ENCODE measurements at places on chromosomes 5 and 9.
A peak's percentile ranks its signal among the peaks of the same experiment; 100 is the strongest.

GRCh38 chr9:110261632-110262031 is 5.3 kb upstream of the TXN start:
- no peak for DNase-seq

DNA sequence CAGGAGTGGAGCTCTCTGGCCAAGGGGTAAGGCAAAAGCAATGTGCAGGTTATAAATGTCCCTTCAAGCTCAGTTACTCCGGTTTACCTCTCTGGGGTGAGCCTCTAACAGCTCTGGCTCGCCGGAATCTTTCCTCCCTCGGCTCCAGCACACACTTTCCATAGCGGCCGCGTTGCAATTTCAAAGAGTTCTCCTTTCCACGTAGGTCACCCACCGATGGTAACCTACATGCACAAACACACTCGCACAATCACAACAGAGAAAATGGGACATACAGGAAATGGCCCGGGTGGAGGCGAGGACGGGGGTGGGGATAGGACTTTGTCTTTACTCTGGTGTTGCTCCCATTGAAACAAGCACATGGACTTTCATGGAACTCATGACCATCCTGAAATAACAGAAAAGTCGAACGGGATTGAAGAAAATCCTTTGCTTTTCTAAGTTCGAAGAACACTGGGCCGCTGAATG is 1.2 kb downstream of the LHFPL2 start:
- DNase-seq = no peak

DNA sequence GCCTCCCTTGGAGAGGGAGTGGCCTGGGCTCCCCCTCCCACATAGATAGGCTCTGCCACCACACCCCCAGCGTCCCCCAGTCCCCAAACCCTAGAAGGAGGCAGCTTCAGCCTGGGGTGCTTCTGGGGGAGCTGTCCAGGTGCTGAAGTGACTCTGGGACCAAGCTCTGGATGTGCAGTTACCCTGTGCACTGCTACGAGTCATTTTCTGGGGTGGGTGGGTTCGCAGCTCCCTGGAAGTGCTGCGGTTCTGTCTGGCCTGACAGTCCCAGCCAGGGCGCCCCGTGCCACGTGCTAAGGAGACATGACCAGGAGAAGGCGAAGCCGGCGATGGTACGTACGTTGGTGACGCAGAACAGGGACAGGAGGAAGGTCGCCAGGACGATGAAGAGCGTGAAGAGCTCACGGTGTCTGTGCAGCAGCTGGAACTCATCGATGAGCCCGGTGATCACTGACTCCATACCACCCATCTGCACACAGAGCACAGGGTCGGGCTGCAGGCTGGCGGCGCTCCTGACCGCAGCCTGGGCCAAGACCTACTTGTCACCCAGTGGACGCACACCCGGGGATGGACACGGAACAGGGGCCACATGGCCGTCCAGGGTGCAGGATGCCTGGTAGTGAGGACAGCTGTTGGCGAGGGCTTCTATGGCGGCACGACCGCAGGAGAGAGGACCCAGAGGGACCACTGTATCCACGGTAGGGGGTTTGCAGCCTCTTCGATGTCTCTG is 35.7 kb downstream of the SLC6A3 start:
- DNase-seq = no peak

DNA sequence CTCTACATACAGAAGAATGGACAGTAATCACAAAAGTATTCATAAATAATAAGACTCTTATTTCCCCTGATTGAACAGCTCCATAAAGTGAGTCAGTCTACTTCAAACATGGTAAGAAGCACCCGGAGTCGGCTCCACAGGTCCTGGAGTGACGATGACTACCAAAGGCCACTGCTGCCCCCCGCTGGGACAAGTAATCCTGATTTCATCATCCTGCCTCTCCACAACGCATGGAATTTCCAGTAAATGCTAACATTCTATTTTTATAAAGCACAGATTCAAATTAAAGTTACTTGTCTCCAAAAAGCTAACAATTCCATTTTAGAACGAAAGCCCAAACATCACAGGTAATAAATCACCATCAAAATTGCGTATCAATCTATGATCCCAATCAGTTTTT is 16.2 kb downstream of the ATPSCKMT start:
- no peak for DNase-seq

DNA sequence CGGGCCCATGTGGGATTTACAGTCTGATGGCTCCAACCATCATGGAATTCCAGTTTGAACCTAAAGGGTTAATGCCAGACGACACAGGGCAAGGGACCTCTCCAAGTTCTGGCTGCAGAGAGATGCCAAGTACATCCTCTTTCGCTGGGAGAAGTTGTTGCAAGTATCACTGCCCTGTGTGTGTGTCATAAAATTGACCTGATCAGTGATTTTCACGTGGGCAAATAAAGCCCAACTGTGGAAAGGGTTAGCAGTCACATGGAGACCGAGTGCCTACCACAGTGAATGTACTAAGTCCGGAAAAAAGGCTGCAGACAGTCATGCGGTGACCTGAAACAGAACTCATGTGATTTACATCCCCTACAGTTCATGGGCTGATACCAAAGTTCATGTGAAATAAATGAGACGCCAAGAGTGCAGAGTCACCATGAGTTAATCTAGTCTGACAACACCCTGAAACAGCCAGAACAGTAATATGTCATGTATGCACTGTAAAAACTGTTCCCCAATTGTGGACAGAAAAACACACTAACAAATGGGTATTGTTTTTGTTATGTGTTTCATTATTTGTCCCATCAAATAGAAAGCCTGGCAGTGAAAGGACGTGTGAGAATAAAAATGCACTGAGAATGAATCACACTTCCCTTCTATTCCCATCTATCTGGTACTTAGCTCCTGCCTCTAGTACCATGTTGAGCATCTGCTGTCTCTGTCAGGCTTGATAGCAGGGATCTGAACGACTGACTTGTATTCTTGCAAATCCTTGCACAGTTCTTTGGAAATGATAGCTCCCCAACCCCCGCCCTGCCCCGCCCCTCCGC is 115.7 kb downstream of the SUSD1 start:
- DNase-seq = no peak

- no peak for DNase-seq
Observed at GRCh38 chr5:135568246-135568645, 10.5 kb downstream of the CXCL14 start.

GRCh38 chr9:38274800-38275199 is 117.7 kb upstream of the ALDH1B1 start:
- no peak for DNase-seq

GRCh38 chr5:14061106-14061505 is 82.0 kb upstream of the TRIO start:
- no peak for DNase-seq

- no peak for DNase-seq
Observed at GRCh38 chr5:154464438-154464837, 13.6 kb downstream of the HAND1 start.

DNA sequence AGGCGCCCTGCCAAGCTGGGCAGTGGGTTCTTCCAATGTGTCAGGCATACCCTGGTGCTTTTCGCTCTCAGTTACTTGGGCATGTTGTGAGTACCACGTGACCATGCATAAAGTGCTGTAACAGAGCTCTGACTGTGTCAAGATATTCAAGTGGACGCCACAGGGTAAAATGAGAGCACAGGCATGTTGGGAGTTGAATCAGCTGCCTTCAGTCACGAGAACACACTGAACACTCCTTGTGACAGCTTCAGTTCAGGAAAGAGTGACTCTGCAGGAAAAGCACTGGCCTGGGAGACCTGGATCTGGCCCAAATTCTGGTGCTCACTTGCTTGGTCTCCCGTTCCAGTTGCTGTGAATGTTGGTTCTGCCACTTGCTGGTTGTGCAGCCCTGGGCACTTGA is 5.1 kb downstream of the MLANA start:
- DNase-seq = no peak

DNA sequence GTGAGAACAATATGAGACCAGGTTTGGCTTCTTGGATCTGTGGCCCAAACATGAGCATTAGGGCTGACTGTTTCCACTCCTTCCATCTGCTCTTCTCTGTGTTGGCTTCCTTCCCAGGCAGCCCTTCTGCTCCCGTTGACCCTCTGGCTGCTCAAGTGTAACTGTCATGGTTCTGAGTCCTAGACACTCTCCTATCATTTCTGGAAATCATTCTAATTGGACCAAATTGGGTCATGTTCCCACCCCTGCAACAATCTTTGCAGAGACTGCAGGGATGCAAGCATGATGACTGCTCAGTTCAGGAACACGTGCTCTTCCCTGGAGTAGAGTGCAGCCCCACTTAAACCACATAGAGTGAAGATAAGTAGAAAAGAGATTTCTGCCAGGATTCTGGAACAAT is 741.4 kb downstream of the TAF11L14 start:
- DNase-seq = no peak

GRCh38 chr5:109451146-109451545 is 41.4 kb upstream of the PJA2 start:
- DNase-seq = no peak

DNA sequence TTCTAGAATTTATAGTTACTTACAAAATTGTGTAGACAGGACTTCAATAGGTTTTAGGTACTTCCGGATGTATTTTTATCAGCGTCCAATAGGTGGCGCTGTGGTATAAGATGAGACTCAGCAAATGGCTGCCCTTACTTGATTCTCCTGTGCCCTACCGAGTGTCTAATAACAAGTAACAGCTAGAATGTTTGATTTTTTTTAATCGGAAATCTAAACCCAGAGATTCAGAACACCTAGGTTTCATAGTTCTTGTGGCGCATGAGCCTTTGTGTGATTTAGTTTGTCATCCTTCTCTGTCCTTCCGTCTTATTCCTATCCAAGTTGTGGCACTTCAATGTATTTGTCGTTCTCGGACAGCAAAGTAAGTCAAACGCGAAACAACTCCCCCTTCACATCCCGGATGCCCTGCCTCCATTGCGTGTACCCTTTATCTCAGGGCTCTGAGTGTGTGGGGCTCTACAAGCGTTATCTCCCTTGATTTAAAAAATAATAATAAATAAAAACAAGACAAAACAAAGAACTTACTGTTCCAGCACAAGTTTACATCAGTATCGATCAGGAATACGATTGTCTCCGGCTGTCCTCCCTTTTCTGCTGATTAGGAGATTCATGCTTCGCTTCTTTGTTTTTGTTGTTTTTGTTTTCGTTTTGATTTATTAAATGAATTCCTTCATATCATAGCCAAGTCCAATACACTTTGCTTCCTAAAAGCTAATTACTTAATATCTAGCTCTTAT is 50.7 kb upstream of the SLC30A5 start:
- peak; percentile 51 for DNase-seq

DNA sequence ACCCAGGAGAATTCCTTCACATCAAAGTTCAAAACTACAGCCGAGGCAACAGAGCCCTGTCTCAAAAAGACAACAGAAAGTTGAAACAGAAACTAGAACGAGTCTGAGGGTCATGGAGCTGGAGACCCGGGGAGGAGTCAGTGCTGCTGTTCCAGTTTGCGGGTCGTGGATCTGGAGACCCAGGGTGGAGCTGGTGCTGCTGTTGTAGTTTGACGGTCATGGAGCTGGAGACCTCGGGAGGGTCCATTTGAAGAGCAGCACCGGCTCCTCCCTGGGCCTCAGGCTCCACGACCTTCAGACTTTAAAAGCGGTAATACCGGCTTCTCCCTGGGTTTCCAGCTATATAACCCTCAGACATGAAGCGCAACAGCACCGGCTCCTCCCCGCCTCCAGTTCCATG is 13.0 kb upstream of the LCN15 start:
- no peak for DNase-seq

GRCh38 chr5:4191041-4191440 is 595.4 kb downstream of the IRX1 start:
- DNase-seq = no peak

- DNase-seq = no peak
Observed at GRCh38 chr5:20229303-20230005, 241.5 kb upstream of the CDH18 start.

GRCh38 chr5:118126159-118126558 is 862.2 kb downstream of the DTWD2 start:
- DNase-seq = no peak

GRCh38 chr9:121790841-121791240 is 139.4 kb downstream of the DAB2IP start:
- no peak for DNase-seq

- DNase-seq = no peak
Observed at GRCh38 chr5:154211641-154212390, 21.3 kb downstream of the GALNT10 start.

DNA sequence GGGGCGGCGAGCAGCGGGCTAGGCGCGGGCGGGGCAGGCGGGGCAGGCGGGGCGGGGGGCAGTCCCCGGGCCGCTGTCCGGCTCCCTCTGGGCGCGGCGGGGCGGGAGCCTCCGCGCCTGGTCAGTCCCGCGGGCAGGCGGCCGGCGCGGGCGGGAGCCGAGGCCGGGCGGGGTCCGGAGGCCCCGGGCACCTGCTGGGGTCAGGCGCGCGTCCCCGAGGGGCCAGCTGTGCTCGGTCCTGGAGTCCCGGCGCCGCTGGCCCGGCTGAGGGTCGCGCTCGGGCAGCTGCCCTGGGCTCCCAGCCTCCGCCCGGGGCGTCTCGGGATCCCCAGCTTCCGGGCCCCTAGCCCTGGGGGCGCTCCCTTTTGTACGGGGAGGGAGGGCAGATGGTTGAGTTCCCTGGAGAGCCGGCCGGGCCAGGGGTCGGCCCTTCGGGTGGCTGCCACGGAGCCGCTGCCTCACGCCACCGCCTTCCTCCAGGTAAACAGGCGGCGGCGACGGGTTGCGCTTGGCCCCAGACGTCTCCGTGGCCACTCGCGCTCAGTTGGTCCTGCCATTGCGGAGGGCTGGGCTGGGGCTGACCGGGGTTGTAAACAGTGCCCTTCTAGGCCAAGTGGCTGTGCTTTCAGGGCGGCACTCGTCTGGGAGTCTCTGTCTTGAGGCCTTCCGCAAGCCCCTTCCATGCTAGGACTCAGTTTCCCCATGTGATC is 473 bp downstream of the ZBTB34 start:
- DNase-seq = no peak

- no peak for DNase-seq
Observed at GRCh38 chr5:36691226-36691625, 84.8 kb downstream of the SLC1A3 start.

- no peak for DNase-seq
Observed at GRCh38 chr5:132684491-132684890, 10.7 kb downstream of the IL4 start.

GRCh38 chr5:119795768-119796167 is 166.4 kb downstream of the FAM170A start:
- DNase-seq = no peak

DNA sequence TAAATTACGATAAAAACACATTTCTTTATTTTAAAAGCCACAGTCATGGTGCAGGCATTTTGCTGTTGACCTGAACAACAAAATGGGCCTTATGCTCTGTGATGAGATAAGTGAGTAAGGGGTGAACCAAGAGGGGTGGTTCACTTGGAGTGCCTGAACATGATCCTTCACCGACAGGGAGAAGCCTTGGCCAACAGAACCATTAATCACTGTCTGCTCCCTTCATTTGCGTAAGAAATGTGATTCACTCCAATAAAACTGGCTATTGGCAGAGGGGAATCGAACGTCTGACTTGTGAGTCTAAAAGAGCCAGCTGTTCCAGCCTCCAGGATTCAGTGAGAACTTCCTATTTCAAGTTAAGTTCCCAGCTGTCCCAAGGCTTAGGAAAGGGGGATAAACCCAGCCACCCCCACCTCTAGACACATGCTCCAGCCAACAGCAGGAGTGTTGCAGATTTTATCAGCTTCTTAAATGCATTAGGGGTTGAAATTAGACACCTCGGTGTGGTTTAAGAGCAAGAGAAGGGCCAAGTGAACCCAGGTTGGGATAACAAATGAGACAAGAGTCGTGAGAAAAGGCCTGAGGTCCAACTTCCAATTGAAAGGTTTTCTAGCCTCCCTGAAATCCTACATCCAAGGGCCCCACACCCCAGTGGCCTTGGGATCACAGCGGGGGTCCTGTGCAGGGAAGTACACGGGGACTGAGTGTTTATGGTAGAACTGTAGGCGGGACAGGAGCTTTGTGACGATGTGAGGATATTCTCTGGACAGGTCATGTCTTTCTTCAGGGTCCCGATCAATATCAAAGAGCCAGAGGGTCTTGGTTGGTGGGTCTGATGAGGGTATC is 131.4 kb upstream of the LHFPL2 start:
- no peak for DNase-seq
